SK-MEL-5 (cell line): ENCODE measurements at places on chromosomes 2 and 18. TPM values are rescaled to one million over a fixed set of nuclear protein-coding genes. Genes with fewer than 3 reads are reported as not detected.

DNA sequence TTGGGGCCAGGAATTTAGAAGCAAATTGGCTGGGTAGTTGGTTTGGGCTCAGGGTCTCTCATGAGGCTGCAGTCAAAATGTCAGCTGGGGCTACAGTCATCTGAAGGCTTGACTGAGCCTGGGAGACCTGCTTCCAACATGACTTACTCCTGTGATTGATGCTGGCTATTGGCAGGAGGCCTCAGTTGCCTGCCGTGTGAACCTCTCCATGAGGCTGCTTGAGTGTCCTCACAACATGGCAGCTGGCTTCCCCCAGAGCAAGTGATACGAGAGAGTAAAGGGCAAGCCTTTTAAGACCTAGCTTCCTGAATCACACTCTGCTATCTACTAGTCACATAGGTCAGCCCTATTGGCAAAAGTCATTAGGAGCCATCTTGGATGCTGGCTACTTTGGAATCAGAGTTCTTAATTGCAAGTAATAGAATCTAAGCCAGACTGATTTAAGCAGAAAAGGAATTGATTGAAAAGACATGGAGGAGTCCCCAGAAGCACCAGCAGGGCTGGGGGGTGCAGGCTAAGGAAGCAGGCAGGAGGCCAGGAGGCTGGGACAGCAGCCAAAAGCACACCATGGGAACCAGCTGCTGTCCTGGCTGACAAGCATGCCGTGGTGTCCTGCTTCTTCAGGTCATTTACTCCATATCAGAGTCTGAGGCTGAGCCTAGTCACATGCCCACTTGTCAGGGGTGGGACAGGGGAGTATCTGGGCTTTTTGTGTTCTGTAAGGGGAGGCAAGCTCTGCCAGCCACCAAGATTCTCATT lies 7.8 kb upstream of the GIGYF2 start:
- no peak for DNase-seq

DNA sequence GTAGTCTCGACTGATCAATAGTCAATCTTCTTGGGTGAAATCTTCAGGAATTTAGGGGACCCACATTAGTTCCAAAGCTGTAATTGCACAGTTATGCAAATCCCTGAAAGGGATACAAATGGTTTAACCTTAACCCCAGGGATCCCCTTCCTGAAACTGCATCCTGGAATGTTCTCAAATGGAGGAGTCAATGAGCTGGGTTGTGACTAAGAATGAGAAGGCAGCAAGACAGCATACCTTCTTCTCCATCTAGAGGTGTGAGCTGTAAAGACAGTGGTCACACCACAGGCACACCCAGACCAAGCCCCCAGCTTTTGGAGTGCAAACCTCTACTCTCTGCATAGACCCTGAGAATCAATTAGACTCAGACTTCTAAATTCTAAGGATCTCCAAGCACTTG lies 164.7 kb upstream of the MEIS1 start:
- no peak for DNase-seq

DNA sequence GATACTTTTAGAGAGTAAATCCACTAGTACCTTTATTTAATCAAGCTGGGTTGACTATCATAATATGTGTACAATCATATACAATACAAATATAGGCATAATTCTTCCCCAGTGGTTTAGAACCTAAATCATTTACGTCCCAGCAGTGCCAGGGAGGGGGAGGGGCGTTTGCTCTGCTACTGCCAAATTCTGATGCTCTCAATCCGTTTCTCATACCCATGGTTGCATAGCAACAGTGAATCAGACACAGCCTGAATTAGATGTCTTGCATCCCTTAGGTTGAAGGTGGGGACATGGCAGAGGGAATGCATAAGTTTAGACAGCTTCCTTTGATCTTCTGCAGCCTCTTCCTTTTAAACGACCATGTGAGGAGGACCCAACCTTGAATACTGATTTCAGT lies 135.4 kb downstream of the ABCA12 start:
- DNase-seq, result no peak

Gene SLC38A11
- not detected in 2 replicates for total RNA-seq
